ENCODE measurements at places on chromosomes 13 and 19. TPM values are rescaled to one million over a fixed set of nuclear protein-coding genes. Genes with fewer than 3 reads are reported as not detected.

The ZNF730 gene
- 3.2 TPM for polyA plus RNA-seq

The ZNF570 gene
- polyA plus RNA-seq = 6.9 TPM

The TNNT1 gene
- 1,078 TPM for polyA plus RNA-seq

The LYPD3 gene
- 0.41 TPM for polyA plus RNA-seq

The CEACAM5 gene
- not detected for polyA plus RNA-seq

The SPPL2B gene
- polyA plus RNA-seq = 52.0 TPM

The EFNB2 gene
- polyA plus RNA-seq = 22.4 TPM

The PEAK3 gene
- polyA plus RNA-seq = 0.17 TPM

The GTF3A gene
- 172 TPM for polyA plus RNA-seq

The MOB3A gene
- 18.2 TPM for polyA plus RNA-seq

The ETV2 gene
- 3.1 TPM for polyA plus RNA-seq

The PCDH17 gene
- 8.6 TPM for polyA plus RNA-seq

The PGLYRP1 gene
- polyA plus RNA-seq = 1.5 TPM

The LMTK3 gene
- 0.70 TPM for polyA plus RNA-seq

The C19orf67 gene
- not detected for polyA plus RNA-seq

The MYBPC2 gene
- polyA plus RNA-seq = 29.9 TPM

The MEIOSIN gene
- polyA plus RNA-seq = 0.09 TPM

The GNA15 gene
- polyA plus RNA-seq = 1.8 TPM

The DMKN gene
- polyA plus RNA-seq = 32.1 TPM

The TMEM255B gene
- 5.9 TPM for polyA plus RNA-seq

The ZNF610 gene
- polyA plus RNA-seq = 5.4 TPM

The KLHL26 gene
- 3.5 TPM for polyA plus RNA-seq

The ARID3A gene
- 8.0 TPM for polyA plus RNA-seq

The FGF22 gene
- polyA plus RNA-seq = 0.11 TPM

The OLFM4 gene
- 0.79 TPM for polyA plus RNA-seq

The TCF3 gene
- 150 TPM for polyA plus RNA-seq

The ZNF546 gene
- polyA plus RNA-seq = 5.9 TPM

The SMAD9 gene
- 10.4 TPM for polyA plus RNA-seq

The TMEM259 gene
- polyA plus RNA-seq = 72.0 TPM

The SYT3 gene
- not detected for polyA plus RNA-seq

The CEACAM4 gene
- 0.18 TPM for polyA plus RNA-seq

The S1PR5 gene
- polyA plus RNA-seq = 1.1 TPM

All from muscle of back (tissue), 13 donors.